ENCODE measurements at places on chromosomes 6 and 20.

DNA sequence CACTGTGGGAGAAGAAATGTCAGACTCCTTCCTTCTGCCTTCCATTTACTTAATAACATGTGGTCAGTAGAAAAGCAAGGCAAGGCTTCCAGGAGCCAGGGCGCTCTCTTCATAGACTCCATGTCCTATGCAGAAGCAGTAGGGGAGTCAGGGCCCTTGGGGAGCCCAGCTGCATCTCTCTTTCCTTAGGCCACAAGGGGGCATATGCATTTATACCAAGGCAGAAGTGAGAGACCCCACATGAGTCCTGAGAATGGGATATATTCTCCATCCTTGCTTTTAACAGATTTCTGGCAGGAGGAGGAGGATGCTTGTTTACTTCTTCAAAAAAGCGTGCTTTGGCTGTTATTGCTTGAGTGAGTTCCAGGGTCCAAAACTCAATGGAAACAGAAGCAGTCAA lies 198.5 kb downstream of the HIVEP2 start:
- H3K27ac ChIP-seq: no peak overlapping the region
- peak; percentile 35 for DNase-seq
- no peak overlapping the region for H3K4me3 ChIP-seq
- no peaks in the 10 kb centered on the region for H3K4me1 ChIP-seq
- no peaks in the 10 kb centered on the region for H3K36me3 ChIP-seq
- H3K27me3 ChIP-seq: no peaks in the 10 kb centered on the region

GRCh38 chr20:54305421-54305820 lies 97.5 kb downstream of the PFDN4 start:
- no peak for DNase-seq
- no peaks in the 10 kb centered on the region for H3K4me1 ChIP-seq

DNA sequence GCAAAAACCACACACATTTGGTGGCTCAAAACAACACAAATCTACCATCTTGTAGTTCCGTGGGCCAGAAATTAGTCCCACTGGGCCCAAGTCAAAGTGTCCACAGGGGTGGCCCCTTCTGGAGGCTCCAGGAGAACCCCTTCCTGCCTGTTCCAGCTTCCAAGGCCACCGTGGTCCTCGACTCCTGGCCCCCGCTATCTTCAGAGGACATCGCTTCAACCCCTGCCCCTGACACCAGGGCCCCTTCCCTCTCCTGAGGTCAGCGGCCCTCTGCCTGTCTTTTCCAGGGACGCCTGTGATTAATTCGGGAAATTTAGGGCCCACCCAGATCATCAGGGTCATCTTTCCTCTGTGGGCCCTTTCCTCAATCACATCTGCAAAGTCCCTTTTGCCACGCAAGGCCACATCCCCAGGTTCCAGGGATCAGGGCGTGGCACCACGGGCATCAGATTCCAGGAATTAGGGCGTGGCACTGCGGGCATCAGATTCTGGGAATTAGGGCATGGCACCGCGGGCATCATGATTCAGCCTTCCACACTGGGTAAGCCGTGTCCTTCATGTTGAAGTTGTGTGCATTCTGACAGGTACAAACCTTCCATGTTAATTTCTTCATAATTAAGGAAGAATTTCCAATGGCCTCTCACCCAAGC lies 59.9 kb upstream of the SMOC2 start:
- DNase-seq: peak; percentile 29
- no peaks in the 10 kb centered on the region for H3K27me3 ChIP-seq
- no peak overlapping the region for H3K27ac ChIP-seq
- no peak overlapping the region for H3K4me3 ChIP-seq

- H3K4me3 ChIP-seq: no peak overlapping the region
- DNase-seq: no peak
- H3K27me3 ChIP-seq: no peaks in the 10 kb centered on the region
Observed at GRCh38 chr6:4637691-4638433, 138.3 kb upstream of the CDYL start.

DNA sequence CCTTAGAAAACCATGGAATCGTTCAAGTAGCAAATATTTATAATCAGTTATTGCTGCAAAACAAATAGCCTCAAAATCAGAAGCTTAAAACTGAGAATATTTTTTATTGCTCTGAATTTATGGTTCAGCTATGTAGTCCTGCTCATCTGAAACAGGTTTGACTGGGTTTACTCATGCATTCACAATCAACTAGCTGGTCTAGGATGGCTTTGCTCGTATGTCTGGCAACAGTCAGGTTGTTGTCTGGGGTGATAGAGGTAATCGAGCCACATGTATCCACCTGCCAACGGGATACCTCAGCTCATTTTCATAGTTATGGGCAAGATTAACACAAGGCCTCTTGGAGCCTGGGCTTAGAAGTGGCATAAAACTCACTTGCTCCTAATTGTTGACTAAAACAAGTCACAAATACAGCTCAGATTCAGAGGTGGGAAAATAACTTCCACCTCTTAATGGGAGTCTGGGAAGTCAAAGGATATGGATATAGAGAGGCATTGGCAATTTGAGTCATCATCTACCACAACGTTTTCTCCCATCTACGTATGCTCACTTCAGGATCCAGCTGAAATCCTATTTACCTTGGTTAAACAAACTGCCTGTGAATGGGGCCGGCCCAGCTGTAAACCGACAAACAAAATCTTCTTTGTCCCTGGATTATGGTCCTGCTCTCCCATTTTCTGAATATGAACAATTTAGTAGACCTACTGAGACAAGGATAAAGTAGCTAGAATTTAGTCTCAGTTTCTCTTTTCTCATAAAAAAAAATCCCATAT lies 54.5 kb upstream of the TENT5A start:
- H3K4me3 ChIP-seq: no peak overlapping the region
- no peaks in the 10 kb centered on the region for H3K36me3 ChIP-seq
- DNase-seq: no peak
- H3K27me3 ChIP-seq: no peaks in the 10 kb centered on the region
- H3K4me1 ChIP-seq: no peaks in the 10 kb centered on the region

DNA sequence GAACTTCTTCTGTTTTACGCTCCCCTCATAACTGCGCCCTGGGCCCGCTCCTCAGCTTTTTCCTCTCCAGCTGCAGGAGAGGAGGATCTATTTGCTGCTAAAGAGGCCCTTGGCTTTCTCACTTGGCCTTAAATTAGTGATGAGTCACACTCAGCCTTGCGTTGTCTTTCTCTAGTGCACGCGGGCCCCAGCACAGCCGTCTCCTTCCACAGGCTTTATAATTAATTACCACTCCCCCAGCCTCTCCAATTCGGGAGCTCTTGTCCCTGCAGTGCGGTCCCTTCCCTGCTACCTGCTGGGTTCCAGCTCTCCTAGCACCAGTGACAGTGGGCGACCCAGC lies 25.2 kb downstream of the PACSIN1 start:
- no peaks in the 10 kb centered on the region for H3K27me3 ChIP-seq
- no peak overlapping the region for H3K4me3 ChIP-seq
- H3K27ac ChIP-seq: no peak overlapping the region
- H3K4me1 ChIP-seq: no peaks in the 10 kb centered on the region
- no peak for DNase-seq
- no peaks in the 10 kb centered on the region for H3K36me3 ChIP-seq

- H3K36me3 ChIP-seq: no peaks in the 10 kb centered on the region
- DNase-seq: no peak
- no peak overlapping the region for H3K4me3 ChIP-seq
- no peaks in the 10 kb centered on the region for H3K27me3 ChIP-seq
- H3K4me1 ChIP-seq: peaks cover 5% of the 10 kb centered on the region
- H3K27ac ChIP-seq: no peak overlapping the region
Observed at GRCh38 chr6:10597499-10598001, 76.4 kb downstream of the GCNT2 start.

- no peak overlapping the region for H3K4me3 ChIP-seq
- no peaks in the 10 kb centered on the region for H3K4me1 ChIP-seq
- peaks cover 86% of the 10 kb centered on the region for H3K36me3 ChIP-seq
- no peaks in the 10 kb centered on the region for H3K27me3 ChIP-seq
Observed at GRCh38 chr6:35077713-35078105, 63.4 kb downstream of the TCP11 start.

- peak overlapping the region; percentile 98 for H3K27ac ChIP-seq
- no peaks in the 10 kb centered on the region for H3K27me3 ChIP-seq
- no peaks in the 10 kb centered on the region for H3K36me3 ChIP-seq
- peak; percentile 59 for DNase-seq
- H3K4me1 ChIP-seq: peaks cover 21% of the 10 kb centered on the region
Observed at GRCh38 chr20:62928246-62928939, 2.1 kb upstream of the DIDO1 start.

GRCh38 chr20:9103955-9104354 lies 35.1 kb downstream of the PLCB4 start:
- no peak overlapping the region for H3K4me3 ChIP-seq
- no peaks in the 10 kb centered on the region for H3K4me1 ChIP-seq
- no peaks in the 10 kb centered on the region for H3K27me3 ChIP-seq
- no peak for DNase-seq

DNA sequence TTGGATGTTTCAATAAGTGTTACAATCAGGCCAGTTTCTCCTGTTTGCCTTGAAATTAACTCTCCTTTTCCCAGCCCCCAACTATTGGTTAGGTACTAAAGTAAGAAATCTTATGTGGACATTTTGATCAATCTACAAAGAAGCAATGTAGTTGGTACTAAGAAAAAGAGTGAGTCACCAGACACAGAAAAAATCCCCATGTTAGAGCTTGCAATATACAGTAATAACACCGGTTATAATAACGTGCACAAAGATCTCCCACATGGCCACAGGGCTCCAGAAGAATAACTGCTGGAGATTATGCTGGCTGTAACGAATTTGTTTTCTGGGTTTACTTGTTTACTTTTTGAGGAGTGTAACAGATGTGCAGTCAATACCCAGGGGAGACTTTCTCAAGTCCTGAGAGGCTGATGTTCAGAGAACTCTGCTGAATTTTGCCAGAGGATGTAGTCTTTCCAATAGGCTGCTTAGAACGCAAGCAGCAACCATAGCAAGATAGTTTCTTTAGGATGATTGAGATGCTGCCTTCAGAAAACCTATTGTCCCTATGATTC lies 166.2 kb upstream of the SPACA1 start:
- no peaks in the 10 kb centered on the region for H3K27me3 ChIP-seq
- H3K27ac ChIP-seq: no peak overlapping the region
- no peaks in the 10 kb centered on the region for H3K4me1 ChIP-seq

GRCh38 chr6:127855542-127856159 lies 45.2 kb downstream of the THEMIS start:
- H3K27me3 ChIP-seq: no peaks in the 10 kb centered on the region
- DNase-seq: no peak
- no peak overlapping the region for H3K4me3 ChIP-seq
- H3K27ac ChIP-seq: no peak overlapping the region
- no peaks in the 10 kb centered on the region for H3K4me1 ChIP-seq

- H3K27ac ChIP-seq: no peak overlapping the region
- no peaks in the 10 kb centered on the region for H3K27me3 ChIP-seq
- no peaks in the 10 kb centered on the region for H3K4me1 ChIP-seq
- no peaks in the 10 kb centered on the region for H3K36me3 ChIP-seq
- no peak for DNase-seq
Observed at GRCh38 chr6:52104979-52105378, 17.6 kb upstream of the PKHD1 start.

DNA sequence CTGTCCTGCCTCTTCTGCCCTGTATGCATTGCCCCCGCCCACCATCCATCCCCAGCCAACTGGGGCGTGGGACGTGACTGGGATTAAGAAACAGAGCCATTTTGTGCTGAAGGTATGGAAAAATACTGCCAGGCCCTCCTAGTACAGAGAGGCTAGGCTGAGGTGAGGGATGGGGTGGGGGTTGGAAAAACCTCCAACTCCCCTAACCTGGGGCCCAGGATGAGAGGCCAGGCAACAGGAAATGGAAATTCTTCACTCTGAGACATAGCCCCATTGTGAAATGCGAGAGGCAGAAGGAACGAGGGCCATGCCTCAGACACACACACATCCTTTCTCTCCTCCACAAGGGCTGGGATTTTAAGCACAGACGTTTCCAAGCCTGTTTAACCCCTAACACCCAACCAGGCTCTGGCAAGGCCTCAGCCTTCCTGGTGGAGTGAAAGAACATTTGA lies 19.9 kb downstream of the KCNK5 start:
- DNase-seq: no peak
- no peaks in the 10 kb centered on the region for H3K36me3 ChIP-seq
- H3K4me1 ChIP-seq: peaks cover 5% of the 10 kb centered on the region

GRCh38 chr6:34583461-34583860 lies 27.3 kb upstream of the SPDEF start:
- no peak overlapping the region for H3K4me3 ChIP-seq
- no peaks in the 10 kb centered on the region for H3K36me3 ChIP-seq
- no peaks in the 10 kb centered on the region for H3K4me1 ChIP-seq
- no peak overlapping the region for H3K27ac ChIP-seq
- no peaks in the 10 kb centered on the region for H3K27me3 ChIP-seq

DNA sequence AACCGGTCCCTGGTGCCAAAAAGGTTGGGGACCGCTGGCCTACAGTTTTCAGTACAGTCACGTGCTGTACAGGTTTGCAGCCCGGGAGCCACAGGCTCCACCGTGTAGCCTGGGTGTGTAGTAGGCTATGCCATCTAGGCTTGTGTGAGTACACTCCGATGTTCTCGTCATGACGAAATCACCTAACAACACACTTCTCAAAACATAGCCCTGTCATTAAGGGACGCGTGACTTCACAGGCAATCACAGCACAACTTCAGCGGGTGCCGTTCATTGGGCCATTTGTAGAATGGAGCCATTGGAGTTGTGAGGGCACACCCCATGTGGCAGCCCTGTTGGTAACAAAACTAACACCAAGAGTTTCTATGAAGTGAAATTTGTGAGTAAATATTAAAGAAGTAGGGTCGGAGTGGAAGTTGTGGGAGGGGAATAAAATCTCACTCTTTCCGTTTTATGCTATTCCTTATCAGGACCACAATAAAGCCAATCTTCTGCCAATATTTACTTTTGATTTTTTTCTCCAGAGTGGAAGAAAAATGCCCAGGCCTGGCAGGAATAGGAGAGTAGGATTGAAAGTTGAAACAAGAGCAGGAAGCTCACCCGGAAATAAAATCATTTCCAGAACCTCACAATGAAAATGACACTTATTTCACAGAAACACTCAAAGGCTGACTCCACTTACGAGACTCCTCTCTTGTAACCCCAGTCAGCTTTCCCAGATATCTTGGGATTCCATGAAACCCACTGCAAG lies 63.7 kb upstream of the PTPN1 start:
- no peak overlapping the region for H3K4me3 ChIP-seq
- DNase-seq: peak; percentile 74
- H3K36me3 ChIP-seq: no peaks in the 10 kb centered on the region
- peaks cover 34% of the 10 kb centered on the region for H3K4me1 ChIP-seq

GRCh38 chr20:10721137-10721896 lies 47.5 kb upstream of the JAG1 start:
- H3K4me1 ChIP-seq: no peaks in the 10 kb centered on the region
- DNase-seq: no peak
- H3K4me3 ChIP-seq: no peak overlapping the region
- no peaks in the 10 kb centered on the region for H3K36me3 ChIP-seq
- no peaks in the 10 kb centered on the region for H3K27me3 ChIP-seq
- H3K27ac ChIP-seq: no peak overlapping the region

DNA sequence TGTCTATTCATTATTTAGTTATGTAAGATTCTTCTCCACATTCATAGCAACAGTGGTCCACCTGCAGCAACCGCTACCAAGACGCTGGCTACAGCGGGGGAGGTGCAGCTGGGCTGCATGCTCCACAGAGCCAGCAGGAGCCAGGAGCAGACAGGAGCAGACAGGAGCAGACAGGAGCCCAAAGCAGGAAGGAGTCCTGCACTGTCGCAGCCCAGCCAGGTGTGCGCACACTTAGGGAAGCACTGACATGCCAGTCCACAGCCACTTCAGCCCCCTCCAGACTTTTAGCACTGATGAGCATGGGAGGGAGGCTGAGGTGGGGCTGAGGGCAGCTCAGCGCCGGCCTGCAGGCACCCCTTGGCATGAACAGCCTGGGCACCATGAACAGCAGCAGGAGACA lies 19.6 kb downstream of the KIF16B start:
- H3K4me1 ChIP-seq: no peaks in the 10 kb centered on the region
- no peaks in the 10 kb centered on the region for H3K36me3 ChIP-seq
- DNase-seq: no peak
- H3K4me3 ChIP-seq: no peak overlapping the region
- H3K27me3 ChIP-seq: no peaks in the 10 kb centered on the region
- H3K27ac ChIP-seq: no peak overlapping the region

Measured in Peyer's patch (tissue), 4 donors.